NB4 (cell line): ENCODE measurements at places on chromosomes 5 and 9.

DNA sequence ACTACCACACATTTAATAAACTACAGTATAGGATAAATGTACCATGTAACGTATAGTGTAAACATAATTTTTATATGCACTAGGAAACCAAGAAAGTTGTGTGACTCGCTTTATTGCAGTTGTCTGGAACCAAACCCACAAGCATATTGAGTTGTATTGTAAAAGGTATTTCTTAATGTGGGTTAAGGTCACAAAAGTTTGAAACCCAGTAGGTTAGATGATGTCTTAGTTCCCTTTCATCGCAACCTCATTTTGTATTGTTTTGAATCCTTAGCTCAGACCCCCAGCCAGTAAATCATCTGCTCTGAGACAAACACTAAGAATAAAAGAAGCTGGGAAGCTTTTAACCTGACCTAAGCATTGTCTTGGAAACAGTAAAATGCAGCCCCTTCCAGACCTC is 79.1 kb downstream of the TRIO start:
- DNase-seq = no peak

- peak; percentile 69 for DNase-seq
Observed at GRCh38 chr9:93114169-93114983, 18.4 kb downstream of the CARD19 start.

GRCh38 chr5:168798065-168799023 is 219.2 kb upstream of the PANK3 start:
- peak; percentile 18 for DNase-seq

DNA sequence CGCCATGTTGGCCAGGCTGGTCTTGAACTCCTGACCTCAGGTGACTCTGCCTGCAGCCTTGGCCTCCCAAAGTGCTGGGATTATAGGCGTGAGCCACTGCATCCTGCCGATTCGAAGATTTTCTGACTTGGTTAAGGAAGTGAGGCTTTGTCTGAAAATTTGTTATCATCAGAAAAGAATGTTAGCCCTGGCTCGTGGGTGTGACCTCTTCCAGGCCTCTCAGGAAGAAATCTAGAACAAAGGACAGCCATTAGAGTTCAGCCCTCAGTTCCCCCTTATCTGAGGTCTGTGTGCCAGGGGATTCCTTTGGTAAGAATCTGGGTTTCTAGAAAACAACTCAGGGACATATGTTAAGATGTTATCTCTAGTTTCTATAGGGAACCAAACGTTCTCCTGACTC is 6.2 kb downstream of the OR2S2 start:
- DNase-seq = no peak

GRCh38 chr5:123701511-123702200 is 189.7 kb downstream of the CSNK1G3 start:
- DNase-seq = no peak

GRCh38 chr5:151541571-151541970 is 49.6 kb downstream of the FAT2 start:
- DNase-seq = no peak

- no peak for DNase-seq
Observed at GRCh38 chr5:38267372-38267771, 9.0 kb downstream of the EGFLAM start.

GRCh38 chr9:37309136-37309535 is 113.4 kb upstream of the GRHPR start:
- DNase-seq = peak; percentile 32

- no peak for DNase-seq
Observed at GRCh38 chr5:131355971-131356528, 92.2 kb downstream of the CDC42SE2 start.

DNA sequence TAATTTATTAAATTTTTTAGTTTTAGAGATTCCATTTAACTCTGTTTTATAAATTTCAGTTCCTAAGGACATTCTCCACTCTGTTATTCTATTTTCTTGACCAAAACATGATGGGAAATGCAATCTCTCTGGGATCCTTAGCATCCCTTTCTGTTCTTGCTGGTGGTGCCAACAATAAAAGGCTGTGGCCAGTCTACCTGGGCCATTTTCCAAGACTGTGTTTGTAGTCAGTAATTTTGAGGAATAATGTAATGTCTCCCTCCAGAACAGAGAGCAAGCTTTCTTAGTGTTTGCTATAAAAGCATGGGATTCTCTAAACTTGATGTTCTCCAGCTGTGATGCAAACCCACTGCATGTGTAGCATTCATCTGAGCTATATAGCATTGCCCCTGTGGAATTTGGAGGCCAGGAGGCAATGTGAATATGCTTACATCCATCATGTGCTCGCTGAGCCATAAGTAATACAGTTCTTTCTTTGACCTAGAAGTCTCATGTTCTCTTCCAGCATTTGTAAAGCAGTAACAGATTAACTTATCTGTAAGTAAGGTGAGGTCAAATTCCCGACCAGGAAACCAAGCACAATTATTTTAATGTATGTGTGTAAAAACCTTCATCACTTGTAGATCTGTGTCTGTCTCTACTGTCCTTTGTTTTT is 211.5 kb upstream of the TAS2R1 start:
- no peak for DNase-seq

DNA sequence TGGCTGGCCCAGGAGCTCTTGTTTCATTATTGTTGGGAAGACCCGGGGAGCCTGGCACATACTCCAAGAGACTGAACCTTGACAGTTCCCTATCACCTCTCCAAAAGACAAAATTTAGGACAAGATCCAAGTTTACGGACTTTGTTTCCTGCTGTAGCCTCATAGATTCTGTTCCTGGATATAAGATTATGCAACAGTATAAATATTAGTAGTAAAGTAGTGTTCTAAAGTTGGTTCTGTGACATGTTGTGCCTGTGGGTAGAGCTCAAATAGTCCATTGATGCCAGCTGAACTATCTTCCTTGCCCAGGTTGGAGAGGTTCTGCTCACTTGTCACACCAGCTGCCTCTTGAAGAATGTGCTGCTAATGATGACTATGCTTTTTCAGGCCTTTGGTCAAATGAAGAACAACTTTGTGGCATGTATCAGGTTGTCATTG is 430.2 kb downstream of the DMAC1 start:
- DNase-seq = no peak

GRCh38 chr5:125612776-125613175 is 810.4 kb upstream of the GRAMD2B start:
- no peak for DNase-seq

GRCh38 chr9:92180002-92180400 is 64.8 kb upstream of the SPTLC1 start:
- DNase-seq = no peak

GRCh38 chr5:83516377-83516776 is 44.8 kb downstream of the VCAN start:
- no peak for DNase-seq

- DNase-seq = no peak
Observed at GRCh38 chr5:68915079-68915478, 178.7 kb upstream of the SLC30A5 start.

GRCh38 chr9:105082843-105083242 is 154.9 kb upstream of the ABCA1 start:
- DNase-seq = no peak

DNA sequence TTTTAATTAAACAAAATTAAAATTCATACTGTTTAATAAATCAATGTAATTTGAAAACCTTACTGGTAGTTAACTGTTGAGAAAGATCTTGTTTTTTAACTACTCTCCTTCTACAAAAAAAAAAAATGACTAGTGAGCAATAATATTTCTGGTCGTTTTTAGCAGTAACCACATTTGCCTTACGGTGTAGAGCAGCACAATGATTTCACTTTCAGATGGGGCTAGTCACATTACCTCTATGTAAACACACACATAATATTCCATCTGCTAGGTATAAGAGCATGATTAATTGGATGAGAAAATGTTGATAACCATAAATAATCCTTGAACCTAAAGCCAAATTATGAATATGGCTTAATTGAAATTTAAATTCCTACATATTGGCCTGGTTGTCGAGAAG is 198.1 kb downstream of the CHSY3 start:
- DNase-seq = no peak

GRCh38 chr5:101047181-101047580 is 144.1 kb upstream of the ST8SIA4 start:
- DNase-seq = no peak

- DNase-seq = no peak
Observed at GRCh38 chr9:135242049-135242396, 154.6 kb downstream of the OLFM1 start.

DNA sequence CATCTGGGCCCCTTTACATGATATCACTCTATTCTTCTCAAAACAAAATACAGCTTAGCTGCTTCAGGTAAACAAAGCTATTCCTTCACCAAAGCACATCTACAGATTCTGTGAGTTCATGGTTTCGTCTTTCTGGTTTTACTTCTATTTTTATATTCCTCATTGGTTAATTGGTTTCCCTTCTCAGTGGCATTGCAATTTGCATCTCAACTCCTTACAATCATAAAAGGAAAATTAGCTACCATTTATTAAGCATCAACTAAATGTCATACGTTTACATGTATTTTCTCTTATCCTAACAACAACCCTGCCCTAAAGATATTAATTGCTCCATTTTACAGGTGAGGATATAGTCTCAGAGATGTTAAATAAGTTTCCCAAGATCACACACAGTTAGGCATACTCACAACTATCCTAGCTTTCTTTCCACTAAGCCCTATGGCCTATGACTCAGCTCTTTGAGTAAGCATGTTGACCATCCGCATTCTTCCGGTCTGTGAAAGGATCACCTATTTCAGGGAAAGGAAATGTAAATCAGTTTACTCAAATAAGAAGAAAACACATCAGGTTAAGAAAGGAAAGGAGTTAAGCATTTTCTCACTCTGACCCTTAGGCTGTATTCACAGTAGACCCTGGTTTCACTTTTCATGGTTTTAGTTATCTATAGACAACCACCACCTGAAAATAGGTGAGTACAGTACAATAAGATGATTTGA is 146.1 kb downstream of the CAAP1 start:
- no peak for DNase-seq

DNA sequence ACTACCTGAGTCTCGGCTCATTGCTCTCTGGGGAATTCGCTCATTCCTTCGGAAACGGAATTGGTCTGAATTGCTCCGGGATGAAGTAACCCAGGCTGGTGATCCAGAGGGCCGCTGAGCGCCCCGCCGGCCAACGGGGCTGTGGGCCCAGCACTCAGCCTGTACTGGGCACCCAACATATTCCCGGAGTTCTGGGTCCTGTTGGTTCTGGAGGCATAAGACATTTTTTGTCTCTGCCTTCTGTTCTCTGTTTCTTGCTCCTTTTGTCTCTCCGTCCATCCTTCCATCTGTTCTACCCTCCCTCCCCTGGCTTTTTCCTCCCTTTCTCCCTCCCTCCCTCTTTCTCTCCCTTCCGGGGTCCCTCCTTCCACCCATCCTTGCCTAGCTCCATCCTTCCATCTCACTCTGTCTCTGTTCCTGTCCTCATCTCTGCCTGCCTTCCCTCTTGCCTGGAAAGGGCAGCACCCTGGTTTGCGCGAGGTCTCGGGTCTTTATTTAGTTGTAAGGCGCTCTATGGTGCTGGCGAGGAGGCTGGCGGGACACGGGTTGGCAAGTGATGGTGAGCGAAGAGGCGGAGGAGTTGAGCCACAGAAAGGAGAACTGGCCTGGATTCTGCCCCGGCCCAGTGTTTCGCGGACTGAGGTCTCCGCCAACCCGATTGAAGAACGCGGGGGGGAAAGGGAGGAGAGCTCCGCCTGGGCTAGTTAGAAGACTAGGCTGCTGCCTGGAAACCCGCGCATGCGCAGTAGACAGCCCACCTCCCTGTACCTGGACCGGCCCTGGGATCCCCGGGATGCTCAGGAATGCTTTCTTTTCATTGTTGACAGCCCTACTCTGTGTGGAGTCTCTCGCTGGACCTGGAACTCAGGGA is 1468.0 kb downstream of the FOXD4L5 start:
- peak; percentile 67 for DNase-seq

GRCh38 chr5:96431376-96432187 is 1.5 kb downstream of the PCSK1 start:
- peak; percentile 80 for DNase-seq

DNA sequence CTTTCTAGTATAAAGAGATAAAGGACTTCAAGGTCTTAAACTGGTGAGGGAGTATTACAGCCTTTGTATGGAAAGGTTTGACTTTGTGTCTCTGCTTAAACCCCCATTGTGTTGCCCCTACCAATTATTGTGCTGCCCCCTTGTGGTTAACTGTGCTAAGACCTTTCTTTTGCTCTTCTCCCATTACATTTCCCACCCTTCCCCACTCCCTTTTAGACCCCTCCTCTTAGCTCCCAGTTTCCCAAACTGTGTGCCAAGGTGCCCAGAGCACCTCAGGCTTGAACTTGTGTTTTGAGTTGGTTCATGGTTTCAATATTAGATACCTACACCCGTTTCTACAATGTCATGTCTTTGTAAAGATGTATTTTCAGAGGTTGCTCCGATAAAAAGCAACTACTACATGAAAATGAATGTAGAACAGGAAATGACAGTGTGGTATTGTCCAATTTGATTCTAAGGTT is 2.9 kb downstream of the JAK2 start:
- peak; percentile 93 for DNase-seq

GRCh38 chr9:134346151-134346550 is 19.9 kb downstream of the RXRA start:
- no peak for DNase-seq

DNA sequence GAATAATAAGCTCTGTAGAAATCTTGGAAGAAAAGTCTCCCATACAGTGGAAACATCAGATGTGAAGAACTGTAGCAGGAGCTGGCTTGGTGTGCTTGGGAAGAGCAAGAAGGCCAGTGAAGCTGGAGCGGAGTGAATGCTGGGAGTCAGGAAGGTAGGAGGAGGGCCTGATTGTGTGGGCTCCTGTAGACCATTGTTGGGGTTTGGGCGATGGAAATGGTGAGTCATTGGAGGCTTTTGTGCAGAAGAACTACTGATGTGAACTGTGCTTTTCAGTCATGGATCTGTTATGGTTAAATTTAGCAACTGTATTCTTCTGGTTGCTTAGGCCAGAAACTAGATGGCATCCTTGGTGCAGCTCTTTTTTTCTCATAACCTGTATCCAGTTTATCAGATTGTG is 2.3 kb downstream of the ICE1 start:
- DNase-seq = peak; percentile 29

DNA sequence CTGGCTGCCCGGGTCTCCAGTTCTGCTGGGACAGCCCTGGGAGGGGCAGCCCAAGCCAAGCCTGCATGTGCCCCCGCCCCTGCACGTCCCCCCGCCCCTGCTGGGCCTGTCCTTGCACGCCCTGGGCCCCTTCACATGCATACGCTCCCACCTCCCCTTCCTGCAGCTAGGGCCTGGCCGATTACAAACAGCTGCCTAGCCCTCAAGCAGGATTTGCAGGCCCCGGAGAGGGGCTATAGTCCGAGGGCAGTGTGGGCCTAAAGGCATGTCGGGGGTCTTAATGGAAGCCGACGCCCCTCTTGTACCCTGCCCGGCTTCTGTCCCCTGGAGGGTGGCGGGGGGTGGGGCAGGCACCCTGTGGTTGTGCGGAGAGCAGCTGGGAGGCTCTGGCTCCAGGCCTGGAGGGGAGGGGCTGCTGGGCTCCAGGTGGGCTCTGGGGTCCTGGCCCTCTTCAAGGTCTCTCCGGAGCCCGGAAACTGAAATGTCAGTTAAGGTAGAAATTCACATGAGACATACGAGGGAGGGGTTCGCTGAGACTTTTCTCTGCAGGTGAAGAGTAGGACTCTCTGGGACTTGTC is 16.9 kb downstream of the COL5A1 start:
- DNase-seq = no peak

DNA sequence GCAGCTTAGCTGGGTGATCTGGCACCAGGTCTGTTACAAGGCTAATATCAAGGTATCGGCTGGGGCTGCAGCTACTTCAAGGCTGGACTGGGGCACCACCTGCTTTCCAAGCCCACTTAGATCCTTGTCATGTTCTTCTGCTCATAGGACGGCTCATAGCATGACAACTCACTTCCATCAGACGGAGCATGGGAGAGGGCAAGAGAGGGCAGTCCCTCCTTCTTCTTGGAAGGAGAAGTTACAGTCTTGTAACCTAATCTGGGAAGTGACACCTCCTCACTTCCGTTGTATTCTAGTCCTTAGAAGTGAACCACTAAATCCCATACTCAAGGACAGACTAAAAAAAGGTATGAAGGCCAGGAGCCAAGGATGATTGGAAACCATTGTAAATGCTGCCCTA is 258.2 kb downstream of the MAST4 start:
- DNase-seq = no peak
